Upper lobe of left lung (tissue), 6 donors: ENCODE measurements at places on chromosomes 6 and 20.

DNA sequence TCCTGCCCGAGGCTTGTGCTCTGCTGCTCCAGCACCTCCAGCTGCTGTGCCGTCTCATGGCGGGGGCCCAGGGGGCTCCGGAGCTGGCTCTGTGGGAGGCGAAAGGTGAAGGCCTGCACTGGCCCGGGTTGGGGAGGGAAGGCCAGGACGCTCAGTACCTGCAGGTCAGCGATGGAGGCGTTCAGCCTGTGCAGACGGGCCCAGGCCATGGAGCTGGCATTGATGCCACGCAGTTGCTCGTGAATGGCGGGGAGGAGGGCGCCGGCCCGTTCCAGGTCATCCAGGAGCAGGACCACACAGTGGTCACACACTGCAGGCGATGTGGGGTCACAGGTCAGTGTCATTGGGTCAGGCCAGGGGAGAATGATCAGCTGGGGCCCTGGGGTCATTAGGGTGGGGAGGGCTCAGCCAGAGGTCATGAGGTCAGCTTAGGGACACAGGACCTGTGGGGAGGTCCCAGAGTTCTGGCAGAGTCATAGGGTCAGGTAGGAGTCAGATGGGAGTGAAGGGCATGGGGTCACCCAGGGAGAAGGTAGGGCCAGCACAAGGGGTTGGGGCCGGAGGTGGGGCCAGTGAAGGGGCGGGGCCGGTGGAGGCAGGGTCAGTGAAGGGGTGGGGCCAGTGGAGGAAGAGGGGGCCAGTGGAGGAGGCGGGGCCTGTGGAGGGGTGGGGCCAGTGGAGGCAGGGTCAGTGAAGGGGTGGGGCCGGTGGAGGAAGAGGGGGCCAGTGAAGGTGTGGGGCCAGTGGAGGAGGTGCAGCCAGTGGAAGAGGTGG lies 18.0 kb downstream of the ADRM1 start:
- DNase-seq: no peak

DNA sequence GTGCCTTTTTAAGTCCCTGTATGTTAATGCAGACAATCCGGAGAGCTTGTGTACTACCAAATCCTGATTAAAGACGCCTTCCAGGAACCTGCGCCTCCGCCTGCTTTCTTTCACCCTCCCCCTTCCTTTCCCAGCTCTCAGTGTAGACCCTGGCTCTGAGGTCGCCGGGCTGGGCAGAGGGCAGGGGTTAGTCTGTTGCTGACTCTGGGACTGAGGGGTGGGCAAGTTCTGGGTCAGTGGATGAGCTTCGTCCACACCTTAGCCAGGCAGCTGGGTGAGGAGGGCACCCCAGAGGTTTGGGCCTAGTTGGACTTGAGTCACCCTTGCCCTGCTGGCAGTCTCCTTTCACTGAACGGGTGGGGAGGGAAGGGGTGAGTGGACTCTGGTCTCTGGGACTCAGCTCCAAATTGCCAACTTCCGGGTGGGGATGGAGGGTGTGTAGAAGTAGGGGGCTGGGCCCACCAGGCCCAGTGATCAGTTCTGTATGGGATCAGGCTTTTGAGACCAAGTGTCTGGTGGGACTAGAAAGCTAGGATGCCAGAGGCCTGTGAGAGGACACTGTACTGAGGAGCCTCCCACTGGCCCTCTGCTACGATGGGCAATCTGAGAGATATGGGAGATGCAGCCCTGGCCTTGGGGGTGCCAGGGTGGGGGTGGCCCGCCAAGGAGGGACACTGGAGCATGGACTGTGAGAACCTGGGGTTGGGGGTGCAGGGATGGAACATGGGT lies 21.3 kb upstream of the SLC22A7 start:
- no peak for DNase-seq

DNA sequence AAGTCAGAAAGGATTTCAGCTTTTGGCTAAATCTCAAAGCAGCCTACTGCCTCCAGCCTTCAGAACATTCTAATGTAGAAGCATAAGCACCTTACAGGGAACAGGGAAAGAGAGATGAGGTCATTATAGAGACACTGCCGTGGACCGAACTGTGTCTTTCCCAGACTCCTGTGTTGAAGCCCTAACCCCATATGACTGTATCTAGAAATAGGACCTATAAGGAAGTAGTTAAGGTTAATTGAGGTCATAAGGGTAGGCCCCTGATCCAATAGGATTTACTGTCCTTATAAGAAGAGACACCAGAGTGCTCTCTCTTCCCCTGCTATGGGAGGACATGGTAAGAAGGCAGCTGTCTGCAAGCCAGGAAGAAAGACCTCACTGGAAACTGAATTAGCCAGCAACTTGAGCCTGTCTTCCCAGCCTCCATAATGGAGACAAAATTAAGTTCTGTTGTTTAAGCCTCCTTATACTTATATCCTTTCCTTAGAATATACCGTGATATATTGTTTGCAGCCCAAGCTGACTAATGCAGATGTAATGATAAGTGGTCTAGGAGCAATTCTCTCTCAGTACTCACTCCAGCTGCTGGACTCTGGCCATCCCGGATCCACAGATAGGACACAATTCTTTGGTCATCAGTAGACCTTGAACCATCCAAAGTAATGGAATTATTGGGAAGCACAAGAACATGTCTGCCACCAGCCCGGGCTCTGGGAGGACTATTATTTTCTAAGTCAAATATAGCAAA lies 71.4 kb downstream of the ALDH5A1 start:
- DNase-seq: no peak

DNA sequence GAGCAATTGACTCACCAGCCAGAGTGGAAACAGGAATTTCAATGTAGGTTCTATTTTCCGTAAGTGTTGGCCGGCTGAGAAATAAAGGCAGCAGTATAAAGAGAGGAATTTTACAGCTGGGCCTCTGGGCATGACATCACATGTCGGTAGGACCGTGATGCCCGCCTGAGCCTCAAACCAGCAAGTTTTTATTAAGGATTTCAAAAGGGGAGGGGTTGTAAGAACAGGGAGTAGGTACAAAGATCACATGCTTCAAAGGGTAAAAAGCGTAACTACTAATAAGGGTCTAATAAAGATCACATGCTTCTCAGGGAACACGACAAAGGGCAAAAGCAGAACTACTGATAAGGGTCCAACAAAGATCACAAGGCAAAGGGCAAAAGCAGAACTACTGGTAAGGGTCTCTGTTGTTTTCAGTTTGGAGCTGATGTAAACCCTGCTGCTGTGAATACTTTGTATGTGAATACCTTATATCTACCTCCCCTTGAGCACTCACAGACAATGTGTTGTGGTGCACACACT lies 9.0 kb upstream of the TULP4 start:
- no peak for DNase-seq

DNA sequence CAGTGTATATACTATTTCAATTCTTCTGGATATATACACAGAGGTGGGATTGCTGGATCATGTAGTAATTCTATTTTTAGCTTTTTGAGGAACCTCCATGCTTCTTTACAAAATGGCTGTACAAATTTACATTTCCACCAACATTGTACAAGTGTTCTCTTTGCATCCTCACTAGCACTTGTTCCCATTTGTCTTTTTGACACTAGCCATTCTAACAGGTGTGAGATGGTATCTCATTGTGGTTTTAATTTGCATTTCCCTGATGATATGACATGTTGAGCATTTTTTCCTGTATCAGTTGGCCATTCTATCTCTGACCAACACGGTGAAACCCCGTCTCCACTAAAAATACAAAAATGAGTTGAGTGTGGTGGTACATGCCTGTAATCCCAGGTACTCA lies 68.1 kb upstream of the PMEPA1 start:
- no peak for DNase-seq

DNA sequence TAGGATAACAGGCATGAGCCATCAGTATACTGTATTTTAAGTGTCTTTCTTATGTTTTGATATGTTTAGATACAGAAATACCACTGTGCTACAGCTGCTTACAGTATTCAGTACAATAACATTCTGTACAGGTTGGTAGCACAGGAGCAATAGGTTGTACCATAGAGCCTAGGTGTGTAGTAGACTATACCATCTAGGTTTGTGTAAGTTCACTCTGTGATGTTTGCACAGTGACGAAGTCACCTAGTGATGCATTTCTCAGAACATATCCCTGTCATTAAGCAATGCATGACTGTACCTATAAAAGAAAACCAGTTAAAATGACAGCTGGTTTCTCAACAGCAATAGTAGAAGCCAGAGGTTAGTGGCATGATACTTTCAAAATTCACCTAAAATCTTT lies 3.0 kb upstream of the ZBTB24 start:
- no peak for DNase-seq

DNA sequence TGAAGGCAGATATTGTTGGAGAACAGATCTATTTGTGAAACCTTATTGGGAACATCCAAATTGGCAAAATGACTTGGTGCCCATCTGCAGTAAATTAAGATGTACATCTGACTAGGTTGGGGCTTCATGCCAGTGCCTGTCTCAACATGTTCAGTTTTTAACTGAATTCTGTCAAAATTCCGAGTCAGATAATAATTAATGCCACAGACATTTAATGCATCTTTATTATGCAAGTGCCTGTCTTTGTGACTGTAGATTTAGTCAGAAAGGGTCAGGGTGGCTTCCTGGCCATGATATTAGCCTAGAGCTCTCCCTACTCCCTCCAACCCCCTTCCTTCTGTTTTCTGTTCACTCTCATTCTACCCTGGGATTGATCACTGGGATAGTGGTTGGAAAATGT lies 199.3 kb upstream of the FLRT3 start:
- DNase-seq: no peak

DNA sequence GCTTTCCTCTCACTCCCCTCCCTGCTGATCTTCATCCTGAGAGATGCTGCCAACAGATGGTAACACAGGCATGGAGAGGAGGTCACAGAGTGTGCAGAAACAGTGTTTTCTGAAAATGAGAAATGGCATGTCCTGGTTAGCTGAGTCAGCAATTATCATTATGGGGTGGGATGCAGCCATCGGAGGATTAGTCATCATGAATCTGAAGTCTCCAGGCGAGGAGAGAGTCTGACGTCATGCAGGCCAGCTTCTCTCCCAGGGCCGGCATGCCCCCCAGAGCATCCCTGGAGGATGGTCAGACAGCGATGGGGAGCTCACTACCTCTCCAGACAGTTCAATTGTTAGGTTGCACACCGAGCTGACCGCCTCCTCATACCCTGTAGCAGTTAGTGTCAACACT lies 4.7 kb upstream of the GTSF1L start:
- DNase-seq: no peak

DNA sequence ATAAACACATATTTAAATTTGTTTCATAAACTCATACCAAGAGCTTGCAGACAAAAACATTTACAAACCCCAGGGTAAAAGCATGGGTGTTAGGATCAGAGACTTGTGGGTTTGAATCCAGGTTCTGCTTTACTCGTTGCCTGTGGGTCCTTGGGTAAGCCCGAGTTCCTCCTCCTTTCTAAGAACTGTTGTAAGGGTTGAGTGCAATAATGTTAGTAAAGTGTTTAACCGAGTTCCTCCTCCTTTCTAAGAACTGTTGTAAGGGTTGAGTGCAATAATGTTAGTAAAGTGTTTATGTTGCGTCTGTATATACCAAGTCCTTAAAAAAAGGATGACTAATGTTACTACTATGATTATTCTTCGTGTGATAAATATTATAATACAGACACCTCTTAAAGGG lies 18.7 kb downstream of the CCDC170 start:
- no peak for DNase-seq

GRCh38 chr20:34369265-34369664 lies 6.2 kb downstream of the ITCH start:
- DNase-seq: no peak

GRCh38 chr6:8131265-8131897 lies 29.0 kb upstream of the EEF1E1 start:
- peak; percentile 56 for DNase-seq

- DNase-seq: no peak
These were observed 79.1 kb upstream of the AFDN start for GRCh38 chr6:167747645-167748044.

DNA sequence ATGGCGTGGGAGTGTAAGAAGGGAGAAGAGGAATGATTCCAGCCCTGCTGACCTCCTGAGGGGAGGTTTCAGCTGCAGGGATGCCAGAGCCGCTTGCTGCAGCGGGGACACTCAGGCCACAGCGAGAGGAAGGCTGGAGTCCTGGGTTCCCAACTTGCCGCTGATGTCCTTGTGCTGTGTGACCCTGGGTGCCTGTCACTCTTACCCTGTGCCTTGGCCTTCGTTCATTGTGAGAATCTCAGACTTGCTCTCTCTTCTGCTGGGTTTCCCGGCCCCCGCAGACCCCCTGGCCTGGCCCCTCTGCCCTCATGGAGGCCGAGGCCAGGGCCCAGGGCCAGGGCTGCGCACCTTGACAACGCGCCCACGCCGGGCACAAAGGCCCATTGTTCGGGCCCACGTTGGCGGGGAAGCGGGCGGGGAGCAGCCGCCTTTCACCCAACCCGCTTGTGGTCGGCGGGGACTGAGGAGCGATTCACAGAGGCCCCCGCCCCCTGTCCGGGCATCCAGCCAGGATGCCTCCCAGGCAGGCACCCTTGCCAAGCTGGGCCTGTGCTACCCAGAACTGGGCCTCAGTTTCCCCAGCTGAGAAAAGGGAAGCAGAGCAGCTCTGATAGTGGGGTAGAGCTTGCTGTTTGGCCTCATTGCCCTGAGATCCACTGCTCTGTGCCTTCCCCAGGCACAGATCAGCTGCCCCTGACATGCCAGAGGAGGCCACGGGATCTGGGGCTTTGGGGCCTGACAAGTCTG lies 52.4 kb downstream of the CEBPB start:
- no peak for DNase-seq

DNA sequence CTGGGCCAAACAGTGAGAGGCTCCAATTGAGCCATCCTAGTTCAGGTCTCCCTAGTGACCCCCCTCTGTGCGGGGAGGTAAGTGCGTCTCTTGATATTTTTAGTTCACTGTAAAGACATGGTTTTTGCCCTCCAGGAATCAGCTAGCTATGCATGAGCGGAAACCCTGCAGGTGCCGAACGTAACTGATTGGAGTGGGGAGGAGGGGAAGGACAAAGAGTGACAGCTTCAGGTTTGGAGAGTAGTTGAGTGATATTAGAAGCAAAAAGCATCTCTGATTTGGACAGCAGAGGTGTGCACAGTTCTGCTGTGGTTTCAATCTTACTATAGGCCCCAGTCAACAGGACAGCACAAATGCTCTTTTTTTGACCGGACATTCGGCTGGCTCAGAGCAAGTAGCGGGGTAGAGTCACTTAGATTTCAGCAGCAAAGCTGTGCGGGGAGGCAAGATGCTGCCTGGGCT lies 31.8 kb downstream of the TBC1D7 start:
- DNase-seq: no peak

- DNase-seq: no peak
These were observed 40.0 kb downstream of the PLG start for GRCh38 chr6:160742090-160742489.

DNA sequence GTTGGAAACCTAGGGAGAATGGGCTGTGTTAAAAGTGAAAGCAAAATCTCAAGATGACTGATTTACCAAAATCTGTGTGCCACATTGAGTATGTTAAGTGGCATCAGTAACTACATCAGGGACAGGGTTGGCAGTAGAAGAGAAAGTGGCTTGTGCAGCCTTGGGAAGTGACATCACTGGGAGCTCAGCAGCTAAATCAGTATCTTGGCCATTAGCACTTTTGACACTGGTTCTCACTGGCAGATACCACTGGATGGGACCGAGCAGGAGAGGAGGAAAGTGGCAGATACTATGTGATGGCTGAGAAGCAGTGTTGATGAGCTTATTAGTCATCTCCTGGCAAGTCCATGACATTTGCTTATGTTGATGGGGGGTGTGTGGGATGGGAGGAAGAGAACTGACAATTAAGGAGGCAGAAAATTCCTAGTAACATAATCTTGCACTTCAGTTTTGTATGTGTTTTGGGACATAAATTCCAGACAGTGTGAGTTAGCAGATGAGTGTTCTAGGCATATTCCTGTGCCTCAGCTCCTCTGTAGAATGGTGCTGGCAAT lies 322.2 kb downstream of the SOX4 start:
- DNase-seq: no peak
